Uterine smooth muscle cell (primary cell): ENCODE measurements at places on chromosomes 4 and X. TPM values are rescaled to one million over a fixed set of nuclear protein-coding genes. Genes with fewer than 3 reads are reported as not detected.

FOXP3 gene
- not detected in 2 replicates for total RNA-seq

AFAP1 gene
- 20.1 and 48.7 TPM in 2 replicates for total RNA-seq

REPS2 gene
- total RNA-seq = 0.33 and 0.75 TPM in 2 replicates

SHOX gene
- total RNA-seq = not detected in 2 replicates

GAGE13 gene
- not detected in 2 replicates for total RNA-seq

TCEAL6 gene
- not detected in 2 replicates for total RNA-seq

MAGEA10 gene
- total RNA-seq = not detected in 2 replicates

AADAT gene
- 4.5 and 4.6 TPM in 2 replicates for total RNA-seq
